Stimulated activated CD8-positive, alpha-beta memory T cell treated with anti-CD3 and anti-CD28 coated beads, Interleukin-2, amount 100 ng/mL, for 1 hour (primary cell): ENCODE measurements at places on chromosomes 6 and 20.

DNA sequence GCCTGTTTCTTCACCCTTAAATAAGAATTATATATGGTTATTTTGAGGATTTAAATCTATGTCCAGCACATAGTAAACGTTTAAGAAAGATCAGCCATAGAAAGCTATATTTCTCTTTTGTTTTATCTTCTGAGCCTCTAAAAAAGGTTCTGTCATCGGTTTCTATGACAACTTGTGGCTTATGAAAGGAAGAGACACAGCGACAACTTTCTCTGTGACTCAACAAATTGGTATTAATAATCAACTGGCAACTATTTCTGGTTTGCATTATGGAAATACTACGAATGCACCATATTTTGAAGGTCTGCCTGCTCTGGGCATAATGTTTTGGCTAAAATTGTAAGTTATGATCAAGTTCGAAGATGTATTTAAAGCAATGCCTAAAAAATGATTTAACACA lies 751.0 kb downstream of the CD109 start:
- no peak for DNase-seq

DNA sequence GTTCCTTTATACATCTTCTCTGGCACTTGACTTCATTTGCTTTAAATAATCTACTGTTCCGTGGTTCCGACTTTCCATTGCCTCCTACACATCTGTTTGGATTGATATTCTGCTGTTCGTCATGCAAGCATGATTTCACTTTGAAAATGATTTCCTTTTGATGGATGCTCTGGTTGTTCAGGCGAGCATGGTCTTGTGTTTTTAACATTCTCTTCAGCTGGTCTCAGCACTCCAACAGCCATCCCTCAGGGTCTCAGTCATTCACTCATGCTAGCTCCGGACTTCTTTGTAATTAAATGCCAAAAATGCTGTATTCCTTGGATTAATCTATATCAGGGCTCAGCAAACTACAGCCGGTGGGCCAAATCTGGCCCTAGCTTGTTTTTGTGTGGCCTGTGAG lies 27.2 kb upstream of the SPACA1 start:
- DNase-seq, result no peak

DNA sequence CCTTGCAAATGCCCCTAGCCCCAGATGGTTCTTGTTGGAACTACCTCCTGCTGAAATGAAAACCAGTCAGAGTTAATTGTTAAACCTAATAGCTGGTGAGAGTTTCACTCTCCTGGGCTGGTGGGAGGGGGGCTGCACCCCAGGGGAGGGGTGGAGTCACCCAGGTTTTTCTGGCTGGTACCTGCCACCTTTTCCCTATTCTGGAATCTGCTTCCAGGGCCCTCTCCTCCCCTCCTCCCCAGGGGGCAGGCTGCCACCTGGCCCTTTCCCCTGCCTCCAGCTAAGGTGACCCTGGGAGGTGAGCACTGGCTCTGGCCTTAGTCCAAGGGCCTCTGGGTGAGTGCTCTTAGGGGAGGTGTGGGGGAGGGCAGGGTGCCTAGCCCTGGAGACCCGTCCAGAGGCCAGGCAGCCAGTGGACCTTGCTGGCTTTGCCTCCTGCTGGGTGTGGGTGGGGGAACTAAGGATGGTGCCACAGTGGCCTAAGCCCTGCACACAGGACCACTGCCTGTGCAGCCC lies 48.8 kb upstream of the EPB41L1 start:
- DNase-seq, result no peak

DNA sequence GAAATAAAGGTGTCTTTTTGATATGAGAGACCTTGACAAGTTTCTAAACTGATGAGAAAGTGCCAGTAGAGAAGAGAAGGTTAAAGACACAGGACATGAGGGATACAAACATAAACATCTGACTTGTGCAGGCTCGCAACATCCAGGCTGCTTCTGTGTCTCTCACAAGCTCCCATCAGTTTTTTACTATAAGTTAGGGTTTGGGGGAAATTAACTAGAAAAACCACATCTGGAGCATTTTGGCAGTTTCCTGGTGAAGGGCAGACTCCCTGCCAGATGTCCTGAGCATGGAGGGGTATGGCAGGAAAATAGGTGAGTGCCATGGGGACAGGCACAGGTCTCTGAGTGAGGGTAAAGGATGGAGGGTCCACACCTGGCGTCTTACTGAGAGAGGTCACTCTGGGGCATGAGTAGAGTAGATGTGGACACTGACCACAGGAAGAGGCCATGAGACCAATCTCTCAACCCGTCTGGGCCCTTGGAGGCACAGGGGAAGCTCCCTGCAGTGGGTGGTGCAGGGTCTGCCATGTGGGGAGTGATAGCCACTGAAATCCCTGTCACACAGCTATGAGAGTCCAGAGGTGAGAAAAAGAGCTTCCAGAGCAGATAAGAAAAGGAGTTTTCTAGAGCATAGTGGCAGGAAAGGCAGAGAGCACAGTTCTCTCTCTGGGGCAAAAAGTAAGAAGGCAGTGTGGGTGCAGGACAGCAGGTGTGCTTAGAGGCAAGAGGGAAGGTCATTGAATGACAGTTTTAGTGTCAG lies 193.3 kb upstream of the SYNDIG1 start:
- DNase-seq, result no peak

- DNase-seq, result no peak
Measured at GRCh38 chr6:47832386-47833100, 50.7 kb downstream of the OPN5 start.
